ENCODE measurements at places on chromosomes 5 and 9.

- DNase-seq = no peak
Observed at GRCh38 chr9:16656432-16657169, 213.9 kb downstream of the BNC2 start.

DNA sequence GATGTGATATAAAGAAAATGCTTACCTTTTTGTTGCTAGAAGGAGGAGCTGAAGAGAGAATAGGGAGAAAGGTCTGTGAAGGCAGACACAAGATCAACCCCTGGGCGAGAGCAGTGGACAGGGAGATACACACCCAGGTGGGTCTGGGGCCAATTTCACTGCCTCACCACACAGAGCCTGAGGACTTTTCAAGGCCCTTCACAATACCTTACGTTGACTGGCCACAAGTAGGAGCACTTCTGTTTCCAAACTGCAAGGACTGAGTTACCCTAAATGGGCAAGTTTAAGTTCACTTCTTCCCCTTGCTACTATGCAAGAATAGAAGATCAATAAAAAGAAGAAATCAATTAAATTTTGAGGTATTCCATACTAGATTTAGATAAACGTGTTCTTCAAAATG lies 174.5 kb upstream of the SLC12A2 start:
- peak; percentile 11 for DNase-seq

DNA sequence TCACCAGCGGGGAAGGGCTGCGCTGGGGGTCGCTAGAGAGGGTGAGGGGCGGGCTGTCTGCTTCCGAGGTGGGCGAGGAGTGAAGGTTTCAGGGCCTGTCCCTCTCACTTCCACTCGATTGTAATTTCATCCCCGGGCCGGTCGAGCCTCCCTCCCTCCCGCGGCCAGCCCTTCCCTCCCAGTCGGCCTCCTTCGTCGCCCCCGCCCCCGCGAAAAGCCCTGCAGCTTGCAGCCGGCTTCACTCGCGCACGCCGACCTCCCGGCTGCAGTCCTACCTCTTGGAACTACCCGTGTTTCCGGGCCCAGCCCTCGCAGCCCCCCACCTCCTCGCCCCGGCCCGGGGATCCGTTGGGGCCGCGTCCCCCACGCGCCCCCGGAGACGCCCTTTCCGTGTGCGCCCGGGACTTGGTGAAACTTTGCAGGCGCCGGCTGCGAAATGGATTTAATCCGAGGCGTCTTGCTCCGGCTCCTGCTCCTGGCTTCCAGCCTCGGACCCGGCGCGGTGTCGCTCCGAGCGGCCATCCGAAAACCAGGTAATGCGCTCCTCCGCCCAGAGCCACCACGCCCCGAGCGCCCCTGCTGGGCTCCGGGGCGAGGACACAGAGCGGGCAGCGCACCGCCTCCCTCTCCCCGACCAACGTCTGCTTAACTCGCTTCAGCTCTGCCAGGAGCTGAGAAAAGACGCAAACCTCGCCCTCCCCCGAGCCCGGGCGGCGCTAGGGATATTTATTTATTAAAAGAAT lies at the start of gene EGFLAM:
Gene EGFLAM, plus strand, starts transcription at position 241 of the 743 bp plus-strand sequence. Its CDS starts 196 bp downstream, at position 437.
- peak; percentile 40 for DNase-seq

- no peak for DNase-seq
Observed at GRCh38 chr5:33417632-33418031, 23.1 kb upstream of the TARS1 start.

GRCh38 chr5:34686762-34687268 lies 30.7 kb downstream of the RAI14 start:
- no peak for DNase-seq

- DNase-seq = no peak
Observed at GRCh38 chr5:87877023-87877422, 391.6 kb downstream of the TMEM161B start.

GRCh38 chr9:91405343-91406077 lies 18.1 kb downstream of the NFIL3 start:
- DNase-seq = no peak

GRCh38 chr5:98641671-98642070 lies 131.8 kb upstream of the RGMB start:
- DNase-seq = no peak

- peak; percentile 4 for DNase-seq
Observed at GRCh38 chr9:18791074-18791473, 241.9 kb downstream of the SAXO1 start.

DNA sequence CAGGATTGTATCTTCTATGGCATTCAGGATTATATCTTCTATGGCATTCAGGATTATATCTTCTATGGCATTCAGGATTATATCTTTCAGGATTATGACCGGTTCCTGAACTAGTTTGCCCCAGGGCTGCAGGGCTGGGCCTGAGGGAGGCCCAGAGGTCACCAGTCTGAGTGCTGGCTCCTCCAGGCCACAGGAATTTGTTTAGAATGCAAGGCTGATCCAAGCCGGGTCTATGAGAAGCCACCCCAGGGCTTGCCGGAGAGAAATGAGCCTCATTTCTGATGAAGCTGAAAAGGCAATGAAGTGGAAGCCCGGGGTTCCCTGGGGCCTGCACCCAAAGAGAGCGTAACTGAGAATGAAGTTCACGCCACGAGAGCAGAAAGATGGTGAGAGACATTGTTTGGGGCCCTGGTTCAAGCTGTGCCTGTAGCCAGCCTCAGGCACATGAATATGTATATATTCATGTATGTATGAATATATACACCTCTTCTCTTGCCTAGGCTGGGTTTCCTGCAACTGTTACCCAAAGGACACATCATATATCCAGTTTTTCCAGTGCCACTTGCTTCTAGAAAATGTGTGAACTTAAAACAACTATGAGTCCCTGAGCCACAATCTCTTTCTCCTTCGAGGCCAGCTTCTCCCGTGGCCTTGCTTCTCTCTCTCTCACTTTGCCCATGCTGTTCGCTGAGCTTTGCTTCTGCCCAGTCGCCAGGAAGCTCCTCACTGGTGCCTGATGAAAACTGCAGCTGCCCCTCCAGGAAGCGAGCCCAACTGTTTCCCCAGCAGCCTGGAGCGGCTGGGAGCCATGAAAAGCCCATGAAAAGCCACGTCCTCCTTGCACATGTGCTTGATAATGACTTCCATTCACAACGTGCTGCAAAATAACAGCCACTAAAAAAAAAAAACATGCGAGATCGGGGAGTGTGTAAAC lies 62.3 kb downstream of the GTF3C4 start:
- no peak for DNase-seq

GRCh38 chr9:70392850-70393249 lies 21.6 kb downstream of the KLF9 start:
- DNase-seq = no peak

- DNase-seq = no peak
Observed at GRCh38 chr5:88808153-88808552, 74.8 kb downstream of the MEF2C start.

- no peak for DNase-seq
Observed at GRCh38 chr5:176897263-176897662, 1.9 kb downstream of the HK3 start.

Data from activated CD4-positive, alpha-beta T cell treated with anti-CD3 and anti-CD28 coated beads for 36 hours (primary cell).